ENCODE measurements at places on chromosomes 2 and 18. TPM values are rescaled to one million over a fixed set of nuclear protein-coding genes. Genes with fewer than 3 reads are reported as not detected.

The INO80B gene
- 63.3 TPM for total RNA-seq

The FSHR gene
- not detected for total RNA-seq

The METTL21A gene
- 14.1 TPM for total RNA-seq

The FER1L5 gene
- not detected for total RNA-seq

The OSR1 gene
- total RNA-seq: 16.4 TPM

The FZD7 gene
- 15.0 TPM for total RNA-seq

The PECR gene
- 25.4 TPM for total RNA-seq

The ZBTB14 gene
- 14.5 TPM for total RNA-seq

- DNase-seq: no peak
- no peaks in the 10 kb centered on the region for H3K4me1 ChIP-seq
- H3K27ac ChIP-seq: no peak overlapping the region
- no peaks in the 10 kb centered on the region for H3K36me3 ChIP-seq
- no peak overlapping the region for H3K4me3 ChIP-seq
Observed at GRCh38 chr18:47978141-47978540, 47.7 kb upstream of the SMAD2 start.

DNA sequence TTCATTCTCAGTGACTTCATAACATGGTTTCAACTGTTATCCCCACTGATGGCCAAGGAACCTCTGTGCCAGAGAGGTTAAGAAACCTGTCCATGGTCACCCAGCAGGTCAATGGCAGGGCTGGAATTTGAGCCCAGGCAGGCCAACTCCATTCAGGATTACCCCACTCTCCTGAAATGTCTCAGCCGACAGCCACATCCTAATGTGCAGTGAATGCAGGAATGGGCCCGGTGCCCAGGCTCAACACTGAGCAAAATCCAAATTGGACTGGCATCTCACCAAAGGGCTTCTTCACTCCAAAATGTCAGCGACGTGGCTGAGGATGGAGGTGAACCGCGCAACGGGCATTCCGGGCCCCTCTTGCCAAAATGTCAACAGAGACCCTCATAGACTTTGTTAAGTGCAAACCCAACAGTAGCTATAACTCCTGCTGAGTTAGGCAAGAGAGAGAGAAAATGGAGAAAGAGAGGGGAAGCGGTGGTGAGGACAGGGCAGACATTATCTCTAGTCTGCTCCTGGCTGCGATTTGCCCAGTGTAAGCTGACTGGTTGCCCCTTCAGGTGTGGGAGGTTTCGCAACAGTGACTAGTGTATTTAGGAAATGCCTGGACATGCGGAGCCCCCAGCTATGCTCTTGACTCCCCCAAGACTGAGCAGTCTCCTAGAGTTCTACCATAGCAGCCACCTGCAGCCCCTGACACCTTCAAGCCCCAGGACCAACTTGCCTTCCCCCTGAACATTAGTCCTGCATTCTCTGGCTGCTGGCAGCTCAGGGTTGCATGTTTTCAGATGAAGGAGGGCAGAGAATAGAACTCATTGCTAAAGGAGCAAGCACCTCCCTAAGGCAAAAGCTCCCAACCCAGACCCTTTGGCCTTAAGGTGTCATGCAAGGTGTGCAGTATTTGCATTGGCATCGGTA lies 167.7 kb downstream of the ANAPC1 start:
- no peak overlapping the region for H3K4me3 ChIP-seq
- H3K27ac ChIP-seq: no peak overlapping the region
- no peaks in the 10 kb centered on the region for H3K27me3 ChIP-seq
- H3K4me1 ChIP-seq: no peaks in the 10 kb centered on the region
- H3K36me3 ChIP-seq: no peaks in the 10 kb centered on the region

- no peaks in the 10 kb centered on the region for H3K27me3 ChIP-seq
- H3K4me3 ChIP-seq: no peak overlapping the region
- no peaks in the 10 kb centered on the region for H3K4me1 ChIP-seq
- no peak for DNase-seq
- no peak overlapping the region for H3K27ac ChIP-seq
- no peaks in the 10 kb centered on the region for H3K36me3 ChIP-seq
Observed at GRCh38 chr2:240123821-240124650, 12.1 kb downstream of the COPS9 start.

GRCh38 chr2:177445200-177445599 lies 52.6 kb downstream of the AGPS start:
- no peak overlapping the region for H3K4me3 ChIP-seq
- H3K36me3 ChIP-seq: no peaks in the 10 kb centered on the region
- no peak for DNase-seq
- H3K27ac ChIP-seq: no peak overlapping the region
- no peaks in the 10 kb centered on the region for H3K27me3 ChIP-seq
- H3K4me1 ChIP-seq: no peaks in the 10 kb centered on the region

- no peaks in the 10 kb centered on the region for H3K36me3 ChIP-seq
- H3K27me3 ChIP-seq: no peaks in the 10 kb centered on the region
- no peaks in the 10 kb centered on the region for H3K4me1 ChIP-seq
- peak overlapping the region; percentile 98 for H3K27ac ChIP-seq
- DNase-seq: peak; percentile 20
Observed at GRCh38 chr18:12656938-12657683, 796 bp downstream of the SPIRE1 start.

DNA sequence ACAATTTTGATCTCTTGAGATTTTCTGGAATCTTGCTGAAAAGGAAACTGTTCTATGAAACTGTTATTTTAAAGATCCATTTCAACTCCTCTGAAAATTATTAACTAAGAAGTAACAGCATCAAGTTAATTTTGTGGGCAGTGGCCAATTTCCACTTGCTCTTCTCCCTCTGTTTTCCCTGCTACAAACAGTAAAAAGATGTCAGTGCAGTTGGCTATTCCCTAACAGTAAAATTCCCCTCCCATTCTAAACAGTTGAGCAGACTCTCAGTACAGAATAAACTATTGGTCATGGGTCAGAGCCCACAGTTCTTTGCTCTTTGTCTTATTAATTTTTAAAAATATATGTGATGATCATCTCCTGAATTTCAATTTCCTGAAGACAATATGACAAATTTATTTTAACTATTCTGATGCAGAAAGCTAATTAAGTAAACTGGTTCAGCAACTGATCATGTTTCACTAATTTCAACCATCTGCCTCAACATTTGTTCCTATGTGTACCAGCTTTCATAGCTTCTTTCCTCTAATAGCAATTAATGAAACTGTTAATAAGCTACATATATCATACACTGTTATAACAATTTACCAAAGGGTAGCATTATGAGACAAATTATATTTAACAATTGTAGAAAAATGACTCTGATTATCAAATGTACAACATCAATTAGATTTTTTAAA lies 41.1 kb upstream of the GALNT5 start:
- no peak for DNase-seq
- no peaks in the 10 kb centered on the region for H3K27me3 ChIP-seq
- no peak overlapping the region for H3K27ac ChIP-seq
- H3K4me1 ChIP-seq: no peaks in the 10 kb centered on the region
- H3K4me3 ChIP-seq: no peak overlapping the region
- H3K36me3 ChIP-seq: no peaks in the 10 kb centered on the region

DNA sequence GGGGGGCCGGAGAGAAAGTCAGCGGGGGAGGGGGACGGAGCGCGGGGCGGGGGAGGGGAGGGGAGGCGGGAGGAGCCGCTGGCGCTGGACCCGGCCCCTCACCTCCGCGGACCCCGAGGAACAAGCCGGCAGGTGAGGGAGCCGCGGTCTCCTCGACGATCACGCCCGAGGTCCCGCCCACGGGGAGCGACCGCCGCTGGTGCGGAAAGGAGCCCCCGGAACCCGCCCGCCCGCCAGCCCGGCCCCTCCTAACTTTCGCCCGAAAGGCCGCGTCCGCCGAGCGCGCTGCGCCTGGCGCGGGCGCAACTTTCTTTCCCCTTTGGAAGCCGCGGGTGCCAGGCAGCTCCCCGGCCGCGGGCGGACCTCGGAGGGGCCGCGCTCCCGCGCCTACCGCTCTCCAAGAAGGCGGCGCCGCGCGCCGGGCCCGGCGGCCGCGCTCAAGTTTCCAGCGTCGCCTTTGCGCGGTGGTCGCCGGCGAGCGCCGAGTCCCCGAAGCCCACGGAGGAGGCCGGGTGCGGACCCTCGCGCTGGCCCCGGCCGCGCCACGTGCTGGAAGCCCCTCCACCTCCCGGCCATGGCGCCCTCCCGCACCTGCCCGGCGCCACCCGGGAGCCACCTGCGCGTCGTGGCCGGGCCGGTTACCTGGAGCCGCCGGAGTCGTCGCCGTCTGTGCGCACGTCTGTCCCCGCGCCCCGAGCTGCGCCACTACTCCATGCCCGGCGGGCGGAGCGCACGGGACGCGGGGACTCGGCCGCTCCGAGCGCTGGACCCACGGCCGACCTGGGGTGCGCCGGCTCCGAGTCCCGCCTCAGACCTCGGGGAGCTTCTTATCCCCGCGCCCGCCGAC lies at the start of gene ALKAL2:
TSS of gene ALKAL2 (minus strand) at position 181 of the 847 bp plus-strand sequence. CDS start 256 bp downstream, outside the sequence.
- H3K36me3 ChIP-seq: no peaks in the 10 kb centered on the region
- peaks cover 12% of the 10 kb centered on the region for H3K4me1 ChIP-seq
- peak within 1 kb of the TSS; percentile 73 for H3K4me3 ChIP-seq
- peak within 1 kb of the TSS; percentile 95 for H3K27ac ChIP-seq

GRCh38 chr2:209771474-209772289 lies at the start of gene UNC80:
Gene UNC80, plus strand, starts transcription at chr2:209771832. Its CDS starts 241 bp downstream, at chr2:209772073.
- H3K27me3 ChIP-seq: peaks cover 6% of the 10 kb centered on the region
- H3K36me3 ChIP-seq: no peaks in the 10 kb centered on the region
- H3K27ac ChIP-seq: no peak within 1 kb of the TSS
- H3K4me3 ChIP-seq: peak within 1 kb of the TSS; percentile 11
- no peak for DNase-seq

DNA sequence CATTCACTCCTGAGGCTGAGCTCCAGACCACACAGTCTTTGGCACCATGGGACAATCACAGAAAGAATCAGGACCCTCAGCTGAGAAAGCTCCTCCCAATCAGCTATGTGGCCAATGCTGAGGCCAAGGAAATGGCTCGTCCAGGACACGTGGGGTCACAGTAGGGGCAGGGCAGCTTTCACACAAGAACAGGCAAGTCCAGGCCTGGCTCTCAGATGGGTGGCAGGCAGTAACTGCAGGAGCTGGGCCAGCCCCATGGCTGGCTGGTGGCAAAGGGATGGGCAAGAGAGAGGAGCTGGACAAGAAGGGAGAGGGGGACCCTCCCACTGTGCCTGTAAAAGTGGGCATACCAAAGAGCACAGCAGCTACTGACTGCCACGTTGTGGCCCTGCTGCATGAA lies 12.2 kb upstream of the EDAR start:
- H3K27me3 ChIP-seq: no peaks in the 10 kb centered on the region
- no peak for DNase-seq
- no peak overlapping the region for H3K27ac ChIP-seq
- no peak overlapping the region for H3K4me3 ChIP-seq

DNA sequence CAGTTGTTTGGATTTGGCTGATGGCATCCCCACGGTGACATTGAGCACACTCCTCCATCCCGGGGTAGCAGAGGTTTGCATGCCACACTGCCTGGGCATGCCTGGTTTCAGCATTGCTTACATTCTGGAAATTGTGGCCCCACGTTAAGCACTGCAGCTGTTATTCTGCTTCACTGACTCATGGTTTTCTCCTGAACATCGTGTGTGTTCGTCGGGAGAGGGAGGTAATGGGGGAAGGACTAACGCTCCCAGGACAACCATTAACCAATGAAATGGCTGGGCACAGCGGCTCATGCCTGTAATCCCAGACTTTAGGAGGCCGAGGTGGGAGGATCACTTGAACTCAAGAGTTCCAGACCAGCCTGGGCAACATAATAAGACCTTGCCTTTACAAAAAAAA lies 28.2 kb upstream of the YWHAQ start:
- no peaks in the 10 kb centered on the region for H3K27me3 ChIP-seq
- no peak overlapping the region for H3K4me3 ChIP-seq
- DNase-seq: no peak

DNA sequence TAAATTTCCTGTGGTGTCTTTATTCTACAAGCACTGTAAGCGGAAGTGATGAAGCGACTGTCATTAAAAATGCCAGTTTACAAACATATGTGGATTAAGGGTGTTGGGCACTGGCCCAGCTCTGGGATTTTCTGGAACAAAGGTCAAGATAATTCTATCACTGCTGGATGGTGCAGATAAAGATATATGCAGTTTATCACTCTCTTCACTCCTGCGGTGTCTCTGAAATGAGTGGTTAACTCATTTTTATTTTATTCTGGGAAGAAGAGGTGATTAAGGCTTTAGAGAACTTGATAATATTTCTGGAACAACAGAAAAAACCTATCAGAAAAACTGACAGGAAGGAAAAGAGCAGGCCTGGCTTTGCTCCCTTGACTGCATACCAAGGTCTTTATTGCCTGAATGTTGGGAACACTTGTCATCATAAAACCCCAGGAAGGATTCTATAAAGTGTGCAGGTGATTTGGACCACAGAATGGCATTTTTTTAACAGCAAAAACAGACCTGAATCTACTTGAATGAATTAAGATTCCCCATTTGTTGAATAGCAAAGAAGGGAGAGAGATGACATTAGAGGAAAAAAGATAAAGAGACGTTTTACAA lies 32.4 kb downstream of the ABCB11 start:
- no peak for DNase-seq
- no peak overlapping the region for H3K27ac ChIP-seq
- no peaks in the 10 kb centered on the region for H3K27me3 ChIP-seq
- H3K4me3 ChIP-seq: no peak overlapping the region

DNA sequence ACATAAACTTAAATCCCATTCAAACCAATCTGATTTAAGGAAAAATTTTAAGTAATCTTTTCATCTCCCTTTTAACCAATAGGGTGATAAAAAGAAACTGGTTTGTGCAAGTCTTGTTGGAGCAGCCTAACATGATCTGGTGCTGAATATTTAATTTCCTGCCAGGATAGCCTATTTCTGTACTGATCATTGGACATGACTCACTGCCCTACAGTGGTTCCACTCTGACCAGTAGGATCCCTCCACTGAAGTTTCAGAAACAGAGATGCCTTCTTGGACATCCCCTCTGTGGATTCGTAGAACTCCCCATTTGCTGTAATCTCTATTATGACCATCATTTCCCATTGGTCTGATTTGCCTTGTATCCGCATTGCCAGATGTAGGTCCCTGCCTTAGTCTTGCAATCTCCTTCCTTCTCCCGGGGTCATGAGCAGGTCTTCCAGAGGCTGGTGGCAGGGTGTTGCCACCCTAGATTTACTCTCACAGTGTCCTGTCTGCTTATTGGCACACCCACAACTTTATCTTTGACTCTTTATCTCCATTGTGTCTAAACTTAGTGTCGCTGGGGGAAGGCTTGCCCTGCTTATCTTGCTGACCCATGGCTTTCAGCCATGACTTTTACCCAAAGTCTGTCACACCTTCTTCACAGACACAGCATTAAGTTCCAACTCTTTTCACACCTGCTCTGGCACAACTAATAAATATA lies 12.3 kb upstream of the SETBP1 start:
- no peak for DNase-seq
- H3K4me3 ChIP-seq: no peak overlapping the region
- H3K36me3 ChIP-seq: no peaks in the 10 kb centered on the region
- no peak overlapping the region for H3K27ac ChIP-seq
